ENCODE measurements at places on chromosomes 11 and 22.

GRCh38 chr11:67371189-67371910 is 2.0 kb downstream of the CLCF1 start:
- DNase-seq, result peak; percentile 52

- no peak for DNase-seq
These were observed 91.1 kb downstream of the ATXN10 start for GRCh38 chr22:45762545-45763235.

GRCh38 chr11:92955860-92956259 is 13.6 kb upstream of the MTNR1B start:
- DNase-seq, result no peak

DNA sequence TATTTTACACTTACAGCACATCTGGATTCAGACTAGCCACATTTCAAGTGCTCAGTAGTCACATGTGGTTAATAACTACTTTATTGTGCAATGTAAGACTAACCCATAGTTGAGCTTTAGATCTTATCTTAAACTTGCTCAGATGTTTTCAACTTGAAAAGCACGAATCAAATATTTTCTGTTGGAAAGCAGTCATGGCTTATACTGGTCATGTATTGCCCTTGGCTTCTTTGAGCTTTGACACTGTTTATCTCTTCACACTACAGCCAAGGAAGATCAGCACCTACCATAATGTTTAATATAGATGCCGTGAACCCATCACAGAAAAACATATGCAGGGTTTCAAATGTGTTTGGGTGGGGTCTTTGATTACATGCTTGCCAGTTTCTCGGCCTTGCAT is 4.4 kb downstream of the RBX1 start:
- DNase-seq, result no peak

DNA sequence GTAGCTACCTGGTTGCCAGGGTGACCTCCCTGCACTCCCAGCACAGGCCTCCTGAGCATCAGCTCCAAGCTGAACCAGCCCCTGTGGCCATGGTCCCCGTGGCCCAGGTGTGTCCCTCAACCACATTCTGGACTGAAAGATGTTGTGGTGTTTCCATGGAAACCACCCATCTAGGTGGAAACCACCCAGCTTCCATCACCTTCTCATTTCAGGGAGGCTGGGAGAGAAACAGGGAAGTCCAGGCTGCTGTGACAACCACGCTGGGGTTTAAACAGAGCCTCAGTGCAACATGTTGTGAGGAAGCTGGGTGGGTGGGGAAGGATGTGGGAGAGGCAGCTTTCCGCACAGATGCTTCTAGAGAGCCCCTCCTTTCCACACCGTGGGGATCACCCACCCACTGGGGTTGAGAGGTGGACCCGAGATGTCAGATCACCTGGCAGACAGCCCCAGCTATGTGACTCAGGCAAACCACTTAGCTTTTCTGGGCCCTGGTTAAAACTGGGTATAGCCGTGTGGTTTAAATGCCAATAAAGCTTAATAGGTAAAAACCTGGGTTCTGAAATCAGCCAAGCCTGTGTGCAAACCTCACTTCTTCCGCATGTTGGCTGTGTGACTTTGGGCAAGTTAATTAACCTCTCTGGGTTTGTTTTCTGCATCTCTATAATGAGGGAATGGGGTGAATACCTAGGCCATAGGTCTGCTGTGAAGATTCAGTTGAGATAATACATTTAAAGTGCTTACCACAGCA is 46.4 kb downstream of the CD82 start:
- DNase-seq, result no peak

GRCh38 chr11:114617157-114618124 is 21.9 kb upstream of the NXPE4 start:
- DNase-seq, result no peak

GRCh38 chr11:9550191-9550628 is 23.3 kb upstream of the WEE1 start:
- DNase-seq, result no peak

- no peak for DNase-seq
These were observed 425.9 kb downstream of the OPCML start for GRCh38 chr11:133106417-133106816.

DNA sequence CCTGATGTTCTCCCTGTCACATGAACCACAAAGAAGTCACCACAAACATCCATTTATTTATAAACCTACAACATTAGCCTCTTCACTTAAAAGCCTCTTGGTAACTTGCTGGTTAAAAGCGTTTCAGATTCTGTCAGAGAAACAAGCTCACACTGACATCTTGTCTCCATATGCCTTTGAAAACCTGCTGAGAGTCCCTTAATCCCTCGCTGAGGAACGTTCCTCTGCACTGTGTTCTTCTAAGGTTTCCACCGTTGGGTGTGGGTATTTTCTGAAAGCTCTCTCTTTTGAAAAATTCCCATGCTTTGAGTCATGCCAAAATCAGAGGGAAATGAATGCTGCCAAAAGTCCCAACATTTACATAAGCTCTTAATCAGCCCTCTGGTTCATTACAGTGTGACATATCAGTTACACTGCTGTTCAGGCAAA is 149.8 kb downstream of the CCDC34 start:
- DNase-seq, result no peak

GRCh38 chr11:119181677-119182412 is 3.4 kb upstream of the NHERF4 start:
- DNase-seq, result peak; percentile 49

- DNase-seq, result no peak
These were observed 187.5 kb downstream of the SWAP70 start for GRCh38 chr11:9851366-9851765.

GRCh38 chr22:18057568-18058209 is 20.1 kb upstream of the PEX26 start:
- no peak for DNase-seq

- no peak for DNase-seq
These were observed 91.6 kb downstream of the ATXN10 start for GRCh38 chr22:45763236-45763624.

Measured in NCI-H510A treated with DMSO at 0.1 percent for 48 hours (cell line).